ENCODE measurements at places on chromosomes 7 and 10.

DNA sequence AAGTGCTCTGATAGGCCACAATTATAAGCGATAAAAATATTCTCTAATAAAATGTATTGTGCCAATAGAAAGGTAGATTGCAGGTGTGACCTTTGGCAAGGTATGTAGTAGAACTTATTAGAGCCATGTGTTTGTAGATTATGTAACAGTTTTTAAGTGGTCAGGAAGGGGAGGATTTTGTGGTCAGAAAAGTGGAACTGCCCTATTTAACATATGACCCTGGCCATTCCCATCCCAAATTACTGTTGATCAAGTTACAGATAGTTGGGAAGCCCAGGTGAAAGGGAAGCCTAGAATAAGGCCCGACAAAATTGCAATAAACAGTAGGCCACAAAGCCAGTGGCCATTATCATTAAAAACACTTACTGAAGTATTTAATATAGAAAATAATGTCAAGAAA, 89.2 kb downstream of the SPAG6 start:
- no peak for DNase-seq

DNA sequence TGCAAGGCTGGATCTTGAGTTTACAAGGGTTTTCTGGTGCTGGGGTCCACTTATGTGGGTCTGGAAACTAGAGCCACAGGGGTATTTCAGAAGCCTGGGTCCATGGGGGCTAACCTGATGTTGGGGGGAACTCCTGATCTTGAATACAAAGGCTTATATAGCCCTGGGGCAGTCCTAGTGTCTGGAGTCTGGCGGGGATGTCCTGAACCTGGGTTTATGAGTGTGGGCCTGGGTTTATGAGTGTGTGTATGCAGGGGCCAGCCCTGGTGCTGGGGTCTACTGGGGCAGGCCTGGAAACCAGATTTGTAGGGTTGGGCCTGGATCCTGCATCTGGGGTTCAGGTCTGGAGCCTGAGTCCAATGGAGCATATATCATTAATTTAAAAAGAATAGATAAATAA, 146.5 kb upstream of the C1GALT1 start:
- DNase-seq, result no peak

- DNase-seq, result no peak
Observed at GRCh38 chr7:73909996-73910395, 49.0 kb downstream of the TMEM270 start.

GRCh38 chr10:108608860-108609259, 1314.5 kb downstream of the XPNPEP1 start:
- DNase-seq, result no peak

- DNase-seq, result no peak
Observed at GRCh38 chr10:12013926-12014325, 28.7 kb downstream of the UPF2 start.

- no peak for DNase-seq
Observed at GRCh38 chr7:104288137-104288536, 40.3 kb upstream of the LHFPL3 start.

- peak; percentile 60 for DNase-seq
Observed at GRCh38 chr7:39085590-39086049, 107.9 kb downstream of the POU6F2 start.

- DNase-seq, result no peak
Observed at GRCh38 chr10:9621216-9621615, 1396.5 kb upstream of the CELF2 start.

All from brain (organoid and tissue), 16 donors.